ENCODE measurements at places on chromosomes 1 and 21.

GRCh38 chr1:46041974-46042373, 90.5 kb downstream of the PIK3R3 start:
- peaks cover 11% of the 10 kb centered on the region for H3K4me1 ChIP-seq
- no peaks in the 10 kb centered on the region for H3K36me3 ChIP-seq
- H3K27me3 ChIP-seq, result no peaks in the 10 kb centered on the region
- no peak overlapping the region for H3K4me3 ChIP-seq

- no peaks in the 10 kb centered on the region for H3K36me3 ChIP-seq
- H3K27ac ChIP-seq, result no peak overlapping the region
- no peaks in the 10 kb centered on the region for H3K4me1 ChIP-seq
- H3K4me3 ChIP-seq, result no peak overlapping the region
- no peaks in the 10 kb centered on the region for H3K27me3 ChIP-seq
- DNase-seq, result peak; percentile 19
Measured at GRCh38 chr1:43822040-43822690, 111.4 kb upstream of the ARTN start.

- no peaks in the 10 kb centered on the region for H3K36me3 ChIP-seq
- H3K4me3 ChIP-seq, result no peak overlapping the region
- H3K27ac ChIP-seq, result no peak overlapping the region
Measured at GRCh38 chr1:53163291-53163768, 20.9 kb upstream of the SLC1A7 start.

DNA sequence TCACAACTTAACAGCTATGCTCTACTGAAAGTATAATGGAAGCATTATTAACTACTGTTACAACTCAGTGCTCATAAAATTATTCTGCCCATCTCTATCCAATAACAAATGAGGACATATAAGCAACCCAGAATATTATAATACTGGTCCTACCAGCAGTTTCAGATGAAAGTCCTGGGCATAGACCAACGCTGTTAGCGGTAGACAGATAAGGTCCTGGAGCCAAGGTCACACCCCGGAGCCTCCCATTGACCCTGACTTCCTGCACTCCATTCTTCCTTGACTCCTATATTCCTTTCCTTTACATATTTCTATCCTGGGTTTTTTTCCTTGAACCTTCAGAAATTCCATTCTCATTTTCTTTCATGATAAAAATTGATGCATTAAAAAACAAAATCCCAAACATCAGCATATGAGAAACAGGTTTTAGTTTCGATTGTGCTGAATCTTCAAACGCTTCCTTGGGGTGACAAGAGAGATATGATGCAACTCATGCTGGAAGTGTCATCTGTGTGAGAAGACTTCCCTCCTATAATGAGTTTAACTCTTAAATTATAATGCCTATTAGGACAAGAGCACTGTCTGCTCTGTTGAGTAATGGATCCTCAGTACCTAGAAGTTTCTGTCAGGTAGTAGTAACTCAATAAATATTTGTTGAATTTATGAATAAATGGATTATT, 831.1 kb downstream of the LRRIQ3 start:
- H3K4me1 ChIP-seq, result no peaks in the 10 kb centered on the region
- DNase-seq, result no peak
- no peak overlapping the region for H3K27ac ChIP-seq
- no peak overlapping the region for H3K4me3 ChIP-seq

All from H1 (cell line).